Activated CD4-positive, alpha-beta T cell treated with anti-CD3 and anti-CD28 coated beads, Interleukin-2, Interleukin-4, amounts not matched to agents 100 ng/mL and 50 ng/mL, durations not matched to agents 16 hours and 8 hours (primary cell): ENCODE measurements at places on chromosomes 5 and 9.

DNA sequence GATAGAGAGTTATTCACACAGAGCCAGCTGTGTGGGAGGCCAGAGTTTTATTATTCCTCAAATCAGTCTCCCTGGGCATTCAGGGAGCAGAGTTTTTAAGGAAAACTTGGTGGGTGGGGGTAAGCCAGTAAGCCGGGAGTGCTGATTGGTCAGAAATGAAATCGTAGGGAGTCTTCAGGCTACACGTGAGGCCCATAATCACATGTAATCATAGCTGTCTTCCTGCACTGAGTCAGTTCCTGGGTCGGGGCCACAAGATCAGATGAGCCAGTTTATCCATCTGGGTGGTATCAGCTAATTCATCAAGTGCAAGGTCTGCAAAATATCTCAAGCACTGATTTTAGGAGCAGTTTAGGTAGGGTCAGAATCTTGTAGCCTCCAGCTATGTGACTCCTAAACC, 10.8 kb upstream of the TTC39B start:
- no peak for DNase-seq

DNA sequence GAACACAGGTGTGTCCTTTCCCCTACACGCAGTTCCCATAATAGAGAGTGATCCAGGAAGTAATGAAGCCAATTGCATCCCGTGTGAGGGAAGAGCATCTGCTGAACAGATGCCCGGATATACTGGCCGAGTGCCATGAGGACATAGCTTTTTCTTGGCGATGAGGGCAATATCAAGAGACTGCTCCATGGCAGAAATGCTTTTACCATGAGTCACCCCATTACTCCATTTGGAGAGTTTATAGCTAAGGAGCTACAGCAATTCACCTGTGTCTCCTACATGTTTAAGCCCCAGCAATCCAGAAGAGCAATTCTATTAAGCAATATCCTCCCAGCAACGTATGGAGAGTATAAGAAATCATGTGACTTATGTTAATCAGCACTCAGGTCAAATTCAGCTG, 222.0 kb upstream of the KLF4 start:
- DNase-seq: no peak

DNA sequence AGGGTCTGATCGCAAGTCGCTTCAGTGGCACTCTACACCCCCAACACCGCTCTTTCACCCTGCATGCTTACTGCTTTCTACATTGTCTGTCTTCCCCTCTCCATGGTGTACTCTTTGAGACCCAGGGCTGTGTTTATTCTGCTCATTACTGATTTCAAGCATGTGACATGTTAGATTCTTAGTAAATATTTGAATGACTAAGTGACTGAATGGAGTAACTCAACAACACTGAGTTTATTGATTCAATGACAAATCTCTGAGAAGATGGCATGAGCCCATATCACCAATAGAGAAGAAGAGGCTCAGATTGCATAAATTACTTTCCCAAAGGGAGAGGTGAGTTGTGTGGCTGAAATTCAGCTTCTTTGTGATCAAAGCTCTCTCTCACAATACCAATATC, 89.7 kb upstream of the OSMR start:
- DNase-seq: no peak

DNA sequence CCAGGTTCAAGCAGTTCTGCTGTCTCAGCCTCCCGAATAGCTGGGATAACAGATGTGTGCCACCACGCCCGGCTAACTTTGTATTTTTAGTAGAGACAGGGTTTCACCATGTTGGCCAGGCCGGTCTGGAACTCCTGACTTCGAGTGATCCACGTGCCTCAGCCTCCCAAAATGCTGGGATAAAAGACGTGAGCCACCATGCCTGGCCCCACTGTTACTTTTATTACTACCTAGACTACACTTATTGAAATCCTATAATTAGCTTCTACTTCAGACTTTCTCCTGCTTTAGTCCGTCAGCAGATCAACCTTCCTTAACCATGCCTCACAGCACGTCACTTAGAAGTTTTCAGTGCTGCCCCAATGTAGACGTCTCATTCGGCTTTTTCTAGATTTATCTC, 8.2 kb downstream of the ZBTB43 start:
- DNase-seq: no peak

- DNase-seq: no peak
Measured at GRCh38 chr5:143302341-143303045, 101.0 kb downstream of the NR3C1 start.

DNA sequence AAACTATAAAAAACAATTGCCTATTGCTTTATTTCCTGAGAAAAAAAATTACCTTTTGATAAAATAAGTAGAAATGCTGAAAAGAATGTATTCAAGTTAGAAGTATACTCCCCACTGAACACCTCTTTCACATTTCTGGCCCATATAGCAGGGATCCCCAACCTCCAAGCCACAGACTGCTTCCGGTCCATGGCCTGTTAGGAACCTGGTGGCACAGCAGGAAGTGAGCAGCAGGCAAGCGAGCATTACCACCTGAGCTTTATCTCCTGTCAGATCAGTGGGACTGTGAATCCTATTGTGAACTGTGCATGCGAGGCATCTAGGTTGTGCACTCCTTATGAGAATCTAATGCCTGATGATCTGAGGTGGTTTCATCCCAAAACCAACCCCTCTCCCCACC, 563.9 kb downstream of the RAB3C start:
- no peak for DNase-seq
